ENCODE measurements at places on chromosomes 16 and 17.

DNA sequence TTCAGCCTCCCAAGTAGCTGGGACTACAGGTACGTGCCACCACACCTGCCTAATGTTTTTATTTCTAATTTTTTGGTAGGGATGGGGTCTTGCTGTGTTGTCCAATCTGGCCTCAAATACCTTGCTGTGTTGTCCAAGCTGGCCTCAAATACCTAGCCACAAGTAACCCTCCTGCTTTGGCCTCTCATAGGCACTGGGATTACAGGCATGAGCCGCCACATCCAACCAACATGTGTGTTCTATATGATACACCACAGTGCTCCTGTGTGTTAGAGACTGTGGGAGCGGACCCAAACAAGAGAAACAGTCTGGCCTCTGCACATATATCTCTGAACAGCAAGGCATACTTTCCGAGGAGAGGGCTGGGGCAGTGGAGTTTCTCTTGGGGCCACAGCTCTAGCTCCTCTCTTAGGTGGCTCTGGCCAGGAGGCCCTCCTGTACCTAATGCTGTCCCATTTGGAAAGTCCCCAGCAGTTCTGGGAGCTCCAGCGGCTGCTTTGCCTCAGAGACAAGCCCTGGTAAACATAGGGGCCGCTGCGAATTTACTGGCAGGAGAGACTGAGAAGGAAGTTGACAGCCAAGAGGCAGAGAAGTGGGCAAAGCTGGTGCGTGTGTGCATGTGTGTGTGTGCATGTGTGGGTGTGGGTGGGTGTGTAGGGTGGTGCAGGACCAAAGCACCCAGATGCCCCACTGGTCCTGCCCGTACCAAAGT is 95.0 kb downstream of the RAB11FIP4 start:
- DNase-seq, result no peak

GRCh38 chr17:72491102-72491501 is 370.3 kb downstream of the SOX9 start:
- no peak for DNase-seq

DNA sequence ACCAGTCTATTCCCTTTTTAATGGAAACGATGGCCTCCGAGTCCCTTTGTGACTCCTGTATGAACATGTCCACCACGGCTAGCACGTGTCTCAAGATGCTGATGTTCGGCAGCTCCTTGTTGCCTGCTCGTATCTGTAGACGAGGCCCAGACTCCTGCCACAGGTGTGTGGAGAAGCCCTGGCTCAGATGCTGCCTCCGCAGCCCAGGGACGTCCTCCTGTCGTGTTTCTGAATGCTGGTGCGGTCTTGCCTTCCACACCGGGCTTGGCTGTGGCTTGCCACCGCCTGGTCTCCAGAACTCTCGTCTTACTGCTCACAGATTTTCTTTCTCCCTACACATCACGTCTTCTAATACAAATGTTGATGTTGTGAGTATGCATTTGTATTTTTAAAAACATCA is 17.0 kb downstream of the FOXF1 start:
- no peak for DNase-seq

DNA sequence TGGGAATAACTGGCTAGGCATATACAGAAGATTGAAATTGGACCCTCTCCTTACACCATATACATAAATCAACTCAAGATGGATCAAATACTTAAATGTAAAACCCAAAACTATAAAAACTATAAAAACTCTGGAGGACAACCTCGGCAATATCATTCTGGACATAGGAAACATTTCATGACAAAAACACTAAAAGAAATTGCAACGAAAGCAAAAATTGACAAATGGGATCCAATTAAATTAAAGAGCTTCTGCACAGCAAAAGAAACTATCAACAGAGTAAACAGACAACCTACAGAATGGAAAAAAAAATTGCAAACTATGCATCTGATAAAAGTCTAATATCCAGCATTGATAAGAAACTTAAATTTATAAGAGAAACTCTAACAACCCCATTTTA is 503.7 kb upstream of the C16orf82 start:
- DNase-seq, result no peak

- no peak for DNase-seq
These were observed 30.0 kb upstream of the MRTFB start for GRCh38 chr16:14041164-14041563.

DNA sequence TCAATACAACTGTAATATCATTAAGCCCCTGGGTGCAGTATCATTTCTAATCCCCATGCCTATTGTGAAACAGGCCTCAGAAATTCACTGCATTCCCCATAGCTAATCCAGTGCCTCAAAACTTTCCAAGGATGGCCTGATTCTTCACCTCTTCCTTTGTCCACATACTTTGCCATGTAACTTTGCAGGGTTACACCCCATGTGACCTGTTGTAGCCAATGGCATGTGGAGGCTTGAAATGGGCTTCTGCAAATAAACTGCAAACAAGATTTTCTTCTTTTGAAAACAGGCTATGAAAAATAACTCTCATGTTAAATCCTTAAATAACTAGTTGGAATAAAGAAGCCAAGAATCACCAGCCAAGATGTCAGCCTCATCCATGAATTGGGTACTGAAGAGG is 35.9 kb downstream of the ABCA10 start:
- DNase-seq, result no peak

GRCh38 chr17:13787636-13788035 is 185.9 kb upstream of the HS3ST3A1 start:
- no peak for DNase-seq

DNA sequence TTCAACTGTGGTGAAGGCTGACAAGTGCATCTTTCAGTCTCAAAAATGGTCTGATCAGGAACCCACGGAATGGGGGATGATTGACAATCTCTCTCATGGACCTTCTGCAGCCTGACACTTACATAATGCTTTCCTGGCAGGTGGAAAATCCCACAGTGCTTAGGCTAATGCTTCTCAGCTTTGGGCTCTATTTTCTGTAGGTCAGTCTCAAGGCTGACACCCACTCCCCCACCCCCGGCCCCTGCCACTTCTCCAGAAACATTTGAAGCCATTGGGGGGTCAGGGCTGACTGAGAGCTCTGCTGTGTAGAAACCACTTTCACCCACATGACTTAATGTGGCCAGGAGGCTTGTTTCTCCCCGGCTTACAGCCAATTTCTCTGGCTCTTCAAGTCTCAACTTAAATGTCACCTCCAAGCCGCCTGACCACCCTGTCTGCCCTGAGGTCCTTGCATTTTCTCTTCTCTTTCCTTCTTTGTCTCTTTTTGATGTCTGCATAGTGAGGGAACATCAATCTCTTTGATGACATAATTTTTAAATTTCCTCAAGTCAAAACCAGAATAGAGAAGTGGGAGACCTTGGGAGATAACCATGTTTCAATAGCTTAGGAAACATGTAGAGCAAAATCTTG is 16.7 kb upstream of the IRF8 start:
- no peak for DNase-seq

DNA sequence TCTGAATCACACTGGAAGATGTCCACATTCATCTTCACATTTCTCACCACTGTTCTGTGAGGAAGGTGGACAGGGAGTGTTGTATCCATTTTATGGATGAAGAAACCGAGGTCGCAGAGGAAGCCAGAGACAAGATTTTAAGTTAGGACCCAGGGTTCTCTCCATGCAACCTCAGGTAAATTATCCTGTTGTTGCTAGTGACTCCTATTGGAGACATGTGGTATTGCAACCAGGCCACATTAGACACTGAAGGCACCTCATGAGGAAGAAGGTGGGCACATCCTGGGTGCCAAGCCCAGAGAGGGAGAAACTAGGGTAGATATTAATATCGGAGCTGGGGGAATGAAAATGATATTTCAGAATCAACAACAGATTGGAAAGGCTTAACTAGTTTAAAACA is 8.5 kb upstream of the WNT9B start:
- peak; percentile 43 for DNase-seq

DNA sequence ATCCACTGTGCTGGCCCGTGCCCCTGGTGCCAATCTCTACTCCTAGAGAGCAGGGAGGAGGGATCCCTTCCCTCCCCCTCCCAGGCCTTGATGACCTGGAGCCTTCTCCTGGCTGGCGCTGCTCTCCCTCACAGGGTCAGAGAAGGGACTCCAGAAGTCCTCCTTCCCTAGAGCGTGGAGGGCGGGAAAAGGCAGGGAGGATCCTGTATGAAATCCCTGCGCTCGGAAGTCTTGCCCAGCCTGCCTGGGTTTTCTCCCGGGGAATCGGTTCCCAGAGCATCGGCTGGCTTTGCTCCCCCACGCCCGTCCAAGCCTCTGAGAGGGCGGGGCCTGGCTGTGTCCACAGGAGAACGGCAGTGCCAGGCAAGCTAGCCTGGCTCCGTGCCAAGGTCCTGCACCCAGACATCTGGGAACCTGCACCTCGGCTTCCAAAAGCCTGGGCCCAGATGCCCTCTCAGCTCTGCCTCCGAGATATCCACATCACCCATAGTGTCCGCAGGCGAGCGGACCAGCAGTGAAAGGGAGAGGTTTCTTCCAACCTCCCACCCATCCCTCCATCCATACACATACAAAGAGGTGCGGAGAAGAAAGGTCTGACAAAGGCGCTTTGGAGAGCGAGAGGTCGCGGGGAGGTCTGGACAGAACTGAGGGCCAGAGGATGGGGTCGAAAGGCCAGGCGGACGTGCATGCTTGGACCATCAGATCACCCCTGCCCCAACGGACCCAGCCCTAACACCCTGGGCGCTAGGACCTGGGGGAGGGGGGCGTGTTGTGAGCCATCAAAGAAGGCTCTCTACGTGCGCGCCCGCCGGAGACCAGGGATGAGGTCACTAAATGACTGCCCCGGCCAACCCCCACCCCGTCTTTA is 1.1 kb downstream of the MPP2 start:
- peak; percentile 75 for DNase-seq

DNA sequence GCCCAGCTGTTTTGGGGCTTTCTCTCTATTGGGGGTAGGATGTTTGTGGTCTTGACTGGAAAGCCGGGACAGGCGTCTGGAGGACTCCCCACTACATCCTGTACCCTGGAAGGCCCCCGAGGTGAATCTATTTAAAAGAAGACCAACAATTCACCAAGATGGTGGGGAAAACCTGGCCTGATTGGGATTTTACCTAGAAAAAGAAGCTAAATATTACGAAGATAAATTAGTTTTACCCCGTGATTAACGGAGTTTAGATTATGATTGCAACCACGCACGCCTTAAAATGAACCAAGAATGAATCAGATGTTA is 779 bp upstream of the CCDC102A start:
- DNase-seq, result peak; percentile 49

DNA sequence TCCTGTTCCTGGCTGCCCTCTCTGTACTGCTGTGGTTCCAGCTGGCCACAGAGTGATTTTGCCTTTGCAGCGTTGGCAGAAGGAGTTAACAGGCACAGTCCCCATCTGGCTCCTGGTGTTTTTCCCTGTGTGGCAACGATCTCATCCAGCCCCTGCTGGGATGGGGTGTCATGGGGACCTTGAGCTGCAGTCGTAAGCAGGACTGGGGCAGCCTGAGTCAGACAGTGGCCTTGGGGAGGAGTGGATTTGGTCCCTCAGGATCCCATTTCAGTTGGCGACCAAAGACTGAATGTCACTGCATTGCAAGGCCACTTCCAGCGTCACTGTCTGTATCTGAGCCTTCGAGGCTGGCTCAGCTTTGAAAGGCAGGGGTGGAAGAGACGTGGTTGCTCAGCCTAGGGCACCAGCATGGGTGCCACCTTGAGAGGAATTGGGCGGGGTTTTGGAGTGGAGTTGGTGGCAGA is 11.9 kb downstream of the TMEM94 start:
- no peak for DNase-seq

- DNase-seq, result no peak
These were observed 78.8 kb downstream of the CES1 start for GRCh38 chr16:55754056-55754455.

DNA sequence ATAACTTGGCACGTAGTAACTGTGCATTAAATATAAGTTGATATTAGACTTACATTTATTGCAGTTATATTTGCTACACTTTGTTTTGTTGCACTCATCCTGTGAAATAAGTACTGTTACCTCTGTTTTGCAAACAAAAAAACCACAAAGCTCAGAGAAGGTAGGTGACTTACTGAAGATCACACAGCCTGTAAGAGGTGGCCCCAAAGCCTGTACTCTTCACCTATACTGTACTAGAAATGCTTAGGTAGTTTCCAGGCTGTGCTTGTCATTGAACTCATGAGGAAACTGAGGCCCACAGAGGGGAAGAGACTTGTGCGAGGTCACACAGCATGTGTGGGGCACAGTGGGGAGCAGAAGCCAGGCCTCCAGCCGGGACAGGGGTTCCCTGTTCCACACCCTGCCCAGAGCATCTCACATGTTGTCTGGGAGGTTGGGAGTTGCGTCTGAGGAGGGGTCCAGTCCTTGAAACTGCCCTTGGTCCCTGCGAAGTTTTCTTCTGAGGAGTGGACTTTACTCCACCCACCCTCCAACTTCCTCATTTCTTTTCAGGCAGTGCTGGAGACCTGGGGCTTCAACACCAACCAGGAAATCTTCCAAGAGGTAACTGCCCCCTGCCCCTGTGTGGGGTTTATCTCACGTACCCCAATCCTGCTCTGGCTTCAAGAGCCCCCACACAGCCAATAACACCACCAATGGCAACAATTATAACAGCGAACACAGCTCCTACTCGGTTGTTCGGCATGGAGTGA is 13.0 kb downstream of the CETP start:
- DNase-seq, result no peak

DNA sequence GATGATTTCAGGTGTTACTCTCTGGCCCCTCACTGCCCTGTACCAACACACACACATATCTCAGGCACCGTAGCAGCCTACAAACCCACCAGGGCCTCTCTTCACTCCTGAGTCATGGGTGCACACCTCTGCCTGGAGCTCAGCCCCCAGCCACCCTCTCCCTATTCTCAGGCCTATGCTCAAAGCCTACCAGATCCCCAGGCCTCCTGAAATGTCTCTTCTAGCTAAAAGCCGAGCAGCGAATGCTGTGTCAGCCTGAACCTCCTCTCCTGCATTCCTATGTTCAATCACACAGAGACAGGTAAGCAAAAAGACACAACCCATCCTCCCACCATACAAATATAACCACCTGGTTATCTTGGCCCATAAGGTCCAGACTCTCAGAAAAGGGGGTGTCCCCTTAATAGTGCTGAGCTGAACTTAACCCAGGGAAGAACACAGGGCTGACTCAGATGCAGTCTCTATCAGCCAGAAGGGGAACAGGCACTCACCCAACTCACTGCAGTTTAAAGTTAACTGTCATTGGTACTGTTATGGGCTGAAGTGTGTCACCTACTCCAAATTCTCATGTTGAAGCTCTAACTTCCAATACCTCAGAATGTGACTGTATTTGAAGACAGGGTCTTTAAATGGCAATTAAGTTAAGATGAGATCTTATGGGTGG is 62.0 kb upstream of the TEKT3 start:
- no peak for DNase-seq

GRCh38 chr16:2816751-2817339 is at the start of gene PRSS21:
Gene PRSS21 (plus strand): TSS chr16:2817237. CDS start chr16:2817269, 32 bp downstream.
- no peak for DNase-seq

- DNase-seq, result peak; percentile 55
These were observed 49.3 kb upstream of the JPH3 start for GRCh38 chr16:87552772-87553573.

DNA sequence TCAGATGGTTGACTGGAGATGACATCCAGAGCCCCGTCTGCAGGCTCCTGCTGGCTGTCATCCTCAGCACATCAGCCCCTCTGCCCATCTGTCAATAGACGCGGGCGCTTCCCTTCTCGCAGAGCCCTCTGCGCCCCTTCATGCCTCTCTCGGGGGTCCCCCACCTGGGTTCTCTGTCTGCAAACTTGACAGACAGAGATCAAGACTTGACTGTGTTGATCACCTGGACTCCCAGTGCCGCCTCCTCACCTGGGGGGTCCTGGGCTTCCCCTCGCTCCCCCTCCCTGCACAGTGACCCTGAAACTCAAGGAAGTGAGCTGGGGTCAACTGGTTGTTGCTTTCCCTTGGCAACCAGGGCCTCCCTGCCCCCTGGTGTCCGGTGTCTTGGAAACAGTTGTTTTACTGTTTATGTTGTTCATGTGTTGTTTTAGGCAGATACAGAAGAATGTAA is 31.9 kb downstream of the RNF213 start:
- peak; percentile 23 for DNase-seq

GRCh38 chr17:17120701-17121100 is 78.4 kb downstream of the MPRIP start:
- DNase-seq, result no peak
